Stimulated activated CD4-positive, alpha-beta T cell treated with anti-CD3 and anti-CD28 coated beads, Interleukin-12 subunit alpha, Interleukin-12 subunit beta, amount 100 ng/mL, for 24 hours (primary cell): ENCODE measurements at places on chromosomes 11 and 22.
A peak's percentile ranks its signal among the peaks of the same experiment; 100 is the strongest.

DNA sequence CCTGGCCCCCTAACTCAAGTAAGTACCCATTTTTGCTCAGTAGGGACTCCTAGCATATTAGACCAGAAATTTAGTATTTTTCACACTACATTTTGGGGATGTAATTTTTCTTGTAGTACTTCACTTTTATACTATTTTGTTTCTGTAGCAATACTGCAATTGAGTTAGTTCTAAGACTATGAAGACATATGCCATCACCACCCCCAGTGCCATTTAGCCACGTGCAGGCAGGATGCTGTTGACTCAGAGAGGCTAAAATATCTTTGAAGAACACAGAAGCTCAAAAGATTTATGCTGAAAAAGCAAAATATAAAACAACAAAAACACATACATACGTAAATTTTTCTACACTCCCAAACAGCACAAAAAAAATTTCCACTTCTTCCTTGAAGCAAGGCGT is 29.1 kb upstream of the DLAT start:
- no peak for DNase-seq

DNA sequence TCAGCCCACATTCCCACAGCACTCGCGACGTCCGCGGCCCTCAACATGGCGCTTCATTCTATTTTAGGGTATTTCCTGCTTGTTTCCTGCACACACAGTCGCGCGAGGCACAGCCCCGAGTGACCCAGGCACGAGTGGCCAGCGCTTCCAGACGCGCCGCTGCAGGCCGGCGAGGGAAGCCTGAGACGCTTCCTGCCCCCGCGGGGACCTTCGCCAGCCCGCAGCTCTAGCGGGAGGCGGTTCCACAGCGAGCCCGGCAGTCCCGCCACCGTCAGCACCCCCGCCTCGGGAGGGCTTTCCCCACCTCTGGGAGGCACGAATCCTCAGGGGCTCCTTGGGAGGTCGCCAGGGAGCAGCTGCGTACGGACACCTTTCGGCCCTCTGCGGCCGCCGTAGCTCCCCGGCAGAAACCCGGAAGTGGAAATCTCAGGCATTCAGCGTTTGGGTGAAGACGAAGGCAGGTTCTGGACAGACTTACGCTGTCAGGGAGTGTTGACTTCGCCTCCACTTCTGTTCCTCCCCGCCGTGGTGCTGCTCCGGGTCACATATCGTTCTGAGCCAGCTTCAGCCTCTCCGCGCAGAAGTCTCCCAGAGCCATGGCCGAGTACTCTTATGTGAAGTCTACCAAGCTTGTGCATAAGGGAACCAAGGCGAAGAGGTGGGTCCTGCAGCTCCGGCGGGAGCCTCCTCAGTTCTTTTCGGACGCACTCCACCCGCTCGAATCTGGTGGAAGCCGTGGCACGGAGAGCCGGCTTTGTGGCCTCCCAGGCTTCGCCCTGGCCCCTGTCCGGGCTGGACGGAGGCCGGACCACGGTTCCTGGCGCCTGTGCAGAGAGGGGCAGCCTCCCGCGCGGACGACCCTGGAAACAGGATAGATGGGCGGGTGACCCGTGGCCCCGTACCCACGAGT is 2925.9 kb upstream of the OR11H1 start:
- DNase-seq, result no peak

DNA sequence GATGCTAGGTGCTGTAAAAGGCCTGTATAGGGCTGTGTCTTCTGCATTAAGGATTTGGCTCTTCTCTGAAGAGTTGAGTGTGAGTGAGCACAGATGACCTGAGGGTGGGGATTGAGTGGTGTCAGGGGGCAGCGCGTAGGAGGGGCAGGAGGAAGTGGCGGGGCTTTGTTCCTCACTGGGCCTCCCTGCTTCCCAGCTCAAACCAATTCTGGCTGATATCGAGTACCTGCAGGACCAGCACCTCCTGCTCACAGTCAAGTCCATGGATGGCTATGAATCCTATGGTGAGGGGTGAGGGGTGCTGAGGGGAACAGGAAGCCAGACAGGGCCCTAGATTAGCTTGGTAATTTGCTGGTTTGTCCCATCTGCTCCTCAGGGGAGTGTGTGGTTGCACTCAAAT is 9.1 kb downstream of the PHOX2A start:
- no peak for DNase-seq

- DNase-seq, result no peak
Measured at GRCh38 chr22:39706376-39707140, 136.0 kb downstream of the CACNA1I start.

DNA sequence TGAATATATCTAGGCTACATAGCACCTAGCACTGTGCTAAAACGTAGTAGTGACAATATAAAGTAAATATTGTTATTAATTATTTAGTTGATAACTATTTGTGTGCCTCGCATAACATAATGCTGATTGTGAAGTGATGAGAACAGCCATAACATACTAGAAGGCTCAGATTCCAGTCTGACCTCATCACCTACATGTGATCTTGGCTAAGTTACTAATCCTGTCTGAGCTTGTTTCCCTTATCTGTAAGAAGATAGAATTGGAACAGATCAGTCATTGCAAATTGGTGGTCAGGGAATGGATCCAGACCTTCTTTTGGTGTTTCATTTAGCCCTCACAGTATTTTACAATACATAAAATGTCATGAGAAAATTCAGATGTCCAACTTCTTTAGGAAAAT is 103.4 kb upstream of the SEZ6L start:
- DNase-seq, result no peak

DNA sequence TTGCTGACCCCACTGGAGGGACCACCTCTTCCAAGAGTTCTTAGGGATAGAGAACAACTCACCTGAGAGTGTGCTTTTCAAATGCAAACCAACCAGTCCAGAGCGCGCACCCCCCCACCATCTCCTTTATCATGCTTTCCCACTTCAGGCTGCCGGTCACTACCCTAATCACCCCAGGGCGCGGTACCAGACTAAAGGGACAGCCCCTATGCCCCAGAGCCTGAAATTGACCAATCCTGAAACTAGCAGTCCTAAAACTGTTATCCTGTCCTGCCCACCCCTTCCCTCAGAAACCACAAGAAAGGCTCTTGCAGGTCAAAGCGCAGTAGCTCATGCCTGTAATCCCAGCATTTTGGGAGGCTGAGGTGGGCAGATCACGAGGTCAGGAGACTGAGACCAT is 37.0 kb downstream of the NEAT1 start:
- DNase-seq, result no peak

DNA sequence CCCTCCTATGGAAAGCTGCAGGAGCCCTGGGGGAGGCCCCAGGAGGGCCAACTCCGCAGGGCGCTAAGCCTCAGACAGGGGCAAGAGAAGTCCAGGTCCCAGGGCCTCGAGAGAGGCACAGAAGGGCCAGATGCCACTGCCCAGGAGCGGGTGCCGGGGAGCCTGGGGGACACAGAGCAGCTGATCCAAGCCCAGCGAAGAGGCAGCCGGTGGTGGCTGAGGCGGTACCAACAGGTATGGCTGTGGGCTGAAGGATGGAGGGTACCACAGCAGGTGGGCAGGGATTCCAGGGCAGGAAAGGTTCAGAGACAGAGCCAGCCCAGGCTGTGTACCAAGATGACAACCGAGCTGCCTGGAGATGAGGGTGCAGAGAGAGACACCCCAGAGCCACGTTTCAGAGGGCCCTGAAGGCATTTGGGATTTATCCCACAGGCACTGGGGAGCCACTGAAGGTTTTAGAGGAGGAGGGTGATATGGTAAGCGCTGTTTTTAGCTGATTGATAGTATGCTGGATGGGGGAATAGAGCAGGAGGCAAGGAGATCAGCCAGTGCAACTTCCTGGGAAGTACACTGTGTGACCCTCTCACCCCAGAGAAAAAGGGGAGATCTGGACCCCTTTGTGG is 412 bp downstream of the C11orf86 start:
- DNase-seq, result no peak

- no peak for DNase-seq
Measured at GRCh38 chr11:101476191-101476590, 107.6 kb downstream of the TRPC6 start.

GRCh38 chr11:47375020-47375419 is 3.3 kb downstream of the SPI1 start:
- no peak for DNase-seq

- no peak for DNase-seq
Measured at GRCh38 chr11:24457985-24458384, 38.9 kb upstream of the LUZP2 start.

DNA sequence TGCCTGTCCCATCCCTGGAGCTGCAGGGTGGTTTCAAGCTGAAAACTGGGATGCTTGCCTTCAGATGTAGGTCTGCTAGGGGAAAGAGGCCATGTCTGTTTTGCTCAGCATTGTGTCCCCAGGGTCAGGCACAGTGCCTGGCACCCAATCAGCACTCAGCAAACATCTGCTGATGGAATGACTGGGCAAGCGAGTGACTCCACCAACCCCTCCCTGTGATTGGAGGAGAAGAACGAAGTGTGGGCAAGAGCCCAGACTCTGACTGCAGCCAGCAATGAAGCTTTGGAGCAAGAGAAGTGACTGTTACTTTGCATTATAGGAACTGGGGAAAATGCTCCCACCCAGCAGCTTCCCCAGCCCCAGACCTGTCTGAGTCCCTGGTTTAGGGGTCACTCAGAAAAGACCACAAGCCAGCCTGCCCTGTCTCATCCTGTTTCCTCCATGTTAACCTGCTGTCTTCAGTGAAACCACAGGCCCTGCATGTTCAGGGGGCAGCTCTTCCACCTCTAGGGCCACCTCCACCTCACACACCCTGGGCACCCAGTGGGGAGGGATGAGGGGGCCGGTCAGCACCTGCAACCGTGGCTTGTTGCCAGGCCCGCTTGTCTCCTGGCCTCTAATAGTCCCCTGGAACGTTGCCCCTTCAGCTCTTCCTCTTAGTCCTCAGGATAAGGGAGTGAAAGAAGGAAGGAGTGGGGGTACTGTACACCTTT is 147.4 kb downstream of the TRIM29 start:
- no peak for DNase-seq

DNA sequence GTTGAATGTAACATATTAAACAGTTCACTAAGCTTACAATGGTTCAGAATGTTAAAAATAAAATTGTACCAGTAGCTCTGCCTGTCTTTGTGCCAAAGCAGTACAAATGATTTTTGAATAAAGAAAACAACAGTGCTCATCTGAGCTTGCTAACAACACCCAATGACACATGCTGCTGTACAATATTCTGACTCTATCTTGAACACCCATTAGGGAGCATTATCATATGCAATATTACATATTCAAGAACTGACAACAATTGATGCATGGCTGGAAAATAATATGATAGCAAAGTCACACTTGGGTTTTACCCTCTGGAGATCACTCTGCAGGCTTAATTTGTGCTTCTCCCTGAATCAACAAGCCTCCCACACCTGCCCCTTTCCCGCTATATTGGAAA is 953.7 kb downstream of the OPCML start:
- DNase-seq, result no peak

DNA sequence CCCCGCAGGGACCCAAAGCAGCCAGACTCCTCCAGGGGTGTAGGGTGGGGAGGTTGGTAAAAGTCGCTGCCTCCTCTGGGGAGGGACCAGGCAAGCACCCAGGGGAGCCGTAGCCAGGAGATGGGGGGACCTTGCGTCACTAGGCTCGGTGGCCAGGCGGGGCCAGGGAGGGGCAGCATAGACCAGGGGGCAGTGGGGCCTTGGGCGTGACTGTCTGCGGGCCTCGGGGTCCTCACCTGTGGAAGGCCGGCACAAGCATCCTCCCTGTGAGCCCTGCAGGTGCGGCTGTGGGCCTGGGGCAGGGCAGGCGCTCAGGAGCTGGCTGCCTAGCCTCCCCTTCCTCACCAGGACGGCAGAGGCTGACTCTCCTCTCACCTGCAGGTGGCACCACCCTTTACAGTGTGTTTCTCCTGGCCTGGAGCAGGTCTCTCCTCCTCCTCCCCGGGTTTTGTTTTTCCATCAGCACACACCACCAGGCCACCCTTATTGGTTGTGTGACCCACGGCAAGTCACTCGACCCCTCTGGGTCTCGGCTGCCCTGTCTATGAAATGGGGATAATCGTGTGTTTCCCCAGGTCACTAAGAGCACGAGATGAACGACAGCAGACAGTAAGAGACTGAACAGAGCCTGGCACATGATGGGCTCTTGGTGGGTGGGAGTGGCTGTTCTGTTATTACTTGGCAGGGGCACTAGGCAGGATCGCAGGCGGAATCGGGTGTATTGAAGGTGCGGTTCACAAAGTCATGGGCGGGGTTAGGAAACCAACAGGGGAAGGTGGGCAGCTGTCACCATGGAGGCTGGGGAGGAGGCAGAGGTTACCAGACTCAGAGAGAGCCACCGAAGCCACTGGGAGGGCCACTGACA is 52.7 kb downstream of the FLRT1 start:
- no peak for DNase-seq

GRCh38 chr11:127943763-127944162 is 643.6 kb downstream of the ETS1 start:
- DNase-seq, result no peak

DNA sequence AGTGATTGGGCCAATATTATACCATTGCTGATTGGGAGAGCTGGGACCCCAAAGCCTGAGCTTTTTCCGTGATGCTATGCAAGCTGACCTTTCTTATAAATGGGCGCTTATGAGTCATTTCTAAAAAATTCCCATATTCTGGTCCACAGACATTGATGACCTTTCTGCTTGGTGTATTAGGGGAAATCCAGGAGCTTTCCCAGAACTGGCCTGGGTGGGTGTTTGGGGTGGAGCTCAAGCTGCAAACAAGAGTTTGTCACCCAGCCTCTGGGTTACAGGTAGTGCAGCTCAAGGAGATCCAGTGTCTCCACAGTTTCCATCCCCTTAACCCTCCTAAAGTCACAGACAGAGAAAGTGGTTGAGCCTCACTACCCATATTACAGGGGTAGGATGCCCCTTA is 67.7 kb downstream of the CCDC81 start:
- DNase-seq, result peak; percentile 41

DNA sequence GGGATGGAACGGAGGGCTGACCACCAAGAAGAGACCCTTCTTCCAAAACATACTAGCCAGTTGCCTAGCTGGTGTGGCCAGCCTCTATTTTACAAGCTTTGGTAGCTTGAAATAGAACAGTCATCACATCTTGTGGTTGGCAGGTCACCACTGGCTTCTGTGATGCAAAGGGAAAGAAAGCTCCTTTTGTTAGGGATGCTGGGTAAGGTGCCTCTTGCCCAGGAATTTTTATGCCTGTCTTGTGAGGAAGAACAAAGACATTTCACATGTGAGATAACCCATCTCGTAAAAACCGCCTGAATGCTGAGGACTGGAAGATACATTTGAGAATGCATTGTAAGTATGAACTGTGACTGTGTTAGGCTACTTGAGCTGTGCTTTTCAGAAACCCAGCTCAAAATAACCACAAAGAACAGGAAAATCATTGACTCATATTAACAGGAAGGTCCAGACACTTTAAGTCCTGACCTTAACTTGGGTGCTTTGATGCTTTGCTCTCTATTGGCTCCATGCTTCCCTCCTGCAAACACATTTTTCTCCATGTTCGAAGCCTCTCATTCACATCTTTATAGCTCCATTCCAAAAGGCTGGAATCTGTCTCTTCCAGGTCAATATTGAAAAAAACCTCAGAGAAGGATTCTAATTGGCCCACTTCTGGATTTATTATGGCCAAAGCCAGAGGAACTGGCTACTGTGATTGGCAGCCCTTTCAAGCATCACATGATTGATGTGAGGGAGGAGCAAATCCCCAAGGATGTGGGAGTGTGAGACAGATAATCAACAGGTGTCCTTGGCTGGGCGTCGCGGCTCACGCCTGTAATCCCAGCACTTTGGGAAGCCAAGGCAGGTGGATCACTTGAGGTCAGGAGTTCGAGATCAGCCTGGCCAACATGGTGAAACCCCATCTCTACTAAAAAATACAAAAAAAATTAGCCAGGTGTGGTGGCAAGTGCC is 53.9 kb downstream of the MICAL2 start:
- DNase-seq, result no peak

- DNase-seq, result no peak
Measured at GRCh38 chr22:44337678-44338004, 24.9 kb upstream of the SHISAL1 start.

- no peak for DNase-seq
Measured at GRCh38 chr11:34207487-34208180, 102.2 kb downstream of the NAT10 start.
